ENCODE measurements at places on chromosomes 13 and 19.

GRCh38 chr13:104206450-104207044 lies 1140.3 kb upstream of the SLC10A2 start:
- no peak for DNase-seq

GRCh38 chr19:36331353-36332228 lies 47.4 kb downstream of the ZFP14 start:
- peak; percentile 87 for DNase-seq

DNA sequence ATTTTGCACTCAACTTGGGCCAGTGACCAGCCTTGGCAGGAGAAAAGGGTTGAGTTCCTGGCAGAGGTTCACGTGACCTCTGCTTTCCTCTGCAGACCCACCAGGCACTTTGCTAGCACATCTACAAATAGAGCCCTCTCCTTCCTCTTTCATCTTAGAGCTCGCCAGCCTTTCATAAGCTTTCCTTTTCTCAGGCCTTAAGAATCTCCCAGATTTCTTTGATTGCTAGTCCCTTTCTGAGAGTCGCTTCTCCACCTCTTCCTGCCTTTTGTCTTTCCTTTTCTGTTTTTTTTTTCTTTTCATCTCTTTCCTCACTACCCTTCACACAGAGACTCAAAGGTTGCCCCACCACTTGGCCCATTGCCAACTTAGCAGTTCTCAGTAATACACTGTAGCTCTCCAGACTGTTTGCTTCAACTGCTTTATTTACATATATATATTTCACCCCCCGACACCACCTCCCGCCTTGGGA lies 375.7 kb upstream of the SPRY2 start:
- DNase-seq, result no peak

DNA sequence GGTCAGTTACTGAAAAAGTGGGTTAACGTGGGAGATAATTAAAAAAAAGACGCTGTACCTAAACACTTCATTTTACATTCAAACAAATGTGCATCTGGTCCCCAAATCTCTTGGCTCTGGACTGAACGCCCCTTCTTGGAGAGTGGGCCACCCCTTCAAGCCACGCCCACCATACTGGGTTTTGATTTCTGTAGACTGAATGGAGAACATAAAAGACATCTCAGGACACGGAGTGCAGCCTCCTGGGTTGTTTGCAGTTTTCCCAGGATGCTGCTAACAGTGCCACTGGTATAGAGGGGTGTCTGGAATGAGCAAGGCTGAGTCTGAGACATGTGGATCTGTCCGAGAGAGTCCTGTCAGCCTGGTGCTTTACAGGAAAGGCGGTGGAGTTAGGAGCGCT lies 10.6 kb downstream of the TFDP1 start:
- no peak for DNase-seq

GRCh38 chr13:74169676-74170075 lies 35.5 kb upstream of the KLF12 start:
- no peak for DNase-seq

GRCh38 chr13:96796091-96796633 lies 198.1 kb downstream of the OXGR1 start:
- DNase-seq, result no peak

DNA sequence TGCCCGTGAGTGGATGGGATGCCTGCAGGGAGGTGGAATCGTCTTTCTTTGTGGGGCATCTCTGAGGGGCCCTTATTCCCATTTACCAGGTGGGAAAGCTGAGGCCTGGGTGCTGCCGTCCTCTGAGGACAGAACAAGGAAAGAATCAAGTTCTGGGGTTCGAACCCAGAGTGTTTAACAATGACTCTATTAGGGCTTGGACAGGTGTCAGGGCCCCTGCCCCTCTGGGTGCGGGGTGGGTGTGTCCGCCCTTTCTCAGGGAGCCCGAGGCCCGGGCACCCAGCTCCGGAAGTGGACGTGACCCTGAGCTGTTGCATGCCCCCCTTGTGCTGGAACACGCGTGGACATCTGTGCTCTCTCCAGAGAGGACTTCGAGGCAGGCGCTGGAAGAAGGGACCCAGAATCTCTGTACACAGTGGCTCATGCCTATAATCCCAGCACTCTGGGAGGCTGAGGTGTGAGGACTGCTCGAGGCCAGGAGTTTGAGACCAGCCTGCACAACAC lies 10.8 kb downstream of the NDUFA11 start:
- DNase-seq, result no peak

DNA sequence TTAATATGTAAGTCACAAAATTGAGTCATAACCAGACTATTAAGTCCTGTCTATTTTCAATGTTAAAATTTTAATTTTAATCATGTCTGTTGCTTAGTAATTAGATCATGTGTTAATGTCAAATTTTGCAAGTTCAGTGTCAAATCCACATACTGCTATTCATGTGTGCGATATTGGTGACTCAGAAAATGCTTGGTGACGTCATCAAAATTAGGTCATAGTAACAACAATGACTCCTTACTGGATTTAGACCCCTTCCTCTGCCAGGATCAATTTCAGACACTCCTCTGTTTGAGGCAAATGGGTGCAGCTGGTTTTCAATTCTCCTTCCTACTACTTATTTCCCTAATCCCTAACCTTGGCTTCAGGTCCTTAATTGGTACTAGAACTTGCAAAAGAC lies 1394.3 kb upstream of the SLC10A2 start:
- no peak for DNase-seq

DNA sequence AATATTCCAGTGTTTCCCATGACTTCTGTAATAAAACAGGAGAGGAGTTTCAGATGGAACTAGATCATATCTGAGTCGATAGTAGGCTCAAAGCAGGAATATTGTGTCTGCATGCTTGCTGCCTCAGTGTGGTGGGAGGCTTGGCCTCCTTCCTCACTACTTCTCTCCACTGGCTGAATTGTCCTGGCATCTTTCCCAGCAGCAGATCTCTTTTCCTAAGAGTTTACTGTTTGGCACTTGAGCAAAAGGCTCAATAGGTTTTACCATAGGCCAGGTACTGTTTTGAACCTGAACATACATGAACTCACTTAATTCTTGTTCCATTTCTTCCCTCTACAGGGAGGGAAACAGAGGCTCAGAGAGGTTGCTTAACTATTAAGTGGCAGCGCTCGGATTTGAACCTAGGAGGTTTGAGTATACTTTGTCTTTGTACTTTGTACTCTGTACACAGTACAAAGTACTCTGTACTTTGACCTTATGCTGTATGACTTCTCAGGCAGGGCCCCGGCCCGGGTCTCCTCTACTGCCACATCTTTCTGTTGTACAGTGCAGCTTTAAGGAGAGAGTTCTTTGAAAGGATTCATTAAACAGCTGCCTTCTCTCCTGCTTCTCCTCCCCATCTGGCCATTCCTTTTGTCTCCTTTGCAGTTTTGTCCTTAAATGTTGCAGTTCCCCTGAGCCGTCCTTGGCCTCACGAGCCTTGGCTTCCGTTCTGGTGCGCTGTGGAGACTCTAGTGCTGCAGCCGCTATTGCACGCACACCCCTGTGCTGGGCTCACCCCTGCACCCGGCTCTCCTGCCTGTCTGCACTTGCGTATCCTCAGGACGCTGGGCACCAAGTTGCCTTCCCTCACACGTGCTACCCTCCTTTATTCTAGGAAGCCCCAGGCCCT lies 8.1 kb downstream of the B3GLCT start:
- DNase-seq, result no peak

DNA sequence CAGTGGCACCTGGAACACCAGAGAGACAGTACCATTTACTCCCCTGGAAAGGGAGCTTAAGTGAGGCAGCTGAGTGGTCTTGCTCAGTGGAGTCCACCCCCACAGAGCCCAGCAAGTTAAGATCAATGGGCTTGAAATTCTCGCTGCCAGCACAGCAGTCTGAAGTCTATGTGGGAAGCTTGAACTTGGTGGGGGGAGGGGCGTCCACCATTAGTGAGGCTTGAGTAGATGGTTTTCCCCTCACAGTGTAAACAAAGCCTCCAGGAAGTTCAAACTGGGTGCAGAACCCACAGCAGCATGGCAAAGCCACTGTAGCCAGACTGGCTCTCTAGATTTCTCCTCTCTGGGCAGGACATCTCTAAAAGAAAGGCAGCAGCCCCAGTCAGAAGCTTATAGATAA lies 30.3 kb upstream of the CEACAM4 start:
- DNase-seq, result no peak

- no peak for DNase-seq
These were observed 63.0 kb downstream of the MAP4K1 start for GRCh38 chr19:38554676-38555141.

- DNase-seq, result no peak
These were observed 136.8 kb downstream of the MIPEP start for GRCh38 chr13:23752111-23753001.

- DNase-seq, result no peak
These were observed 408.3 kb downstream of the KLF5 start for GRCh38 chr13:73467125-73467524.

- DNase-seq, result no peak
These were observed 38.1 kb upstream of the RANBP3 start for GRCh38 chr19:6015841-6016545.

GRCh38 chr13:76474356-76474755 lies 411.8 kb downstream of the KCTD12 start:
- no peak for DNase-seq

- DNase-seq, result no peak
These were observed 127.6 kb downstream of the STK24 start for GRCh38 chr13:98449273-98449672.

DNA sequence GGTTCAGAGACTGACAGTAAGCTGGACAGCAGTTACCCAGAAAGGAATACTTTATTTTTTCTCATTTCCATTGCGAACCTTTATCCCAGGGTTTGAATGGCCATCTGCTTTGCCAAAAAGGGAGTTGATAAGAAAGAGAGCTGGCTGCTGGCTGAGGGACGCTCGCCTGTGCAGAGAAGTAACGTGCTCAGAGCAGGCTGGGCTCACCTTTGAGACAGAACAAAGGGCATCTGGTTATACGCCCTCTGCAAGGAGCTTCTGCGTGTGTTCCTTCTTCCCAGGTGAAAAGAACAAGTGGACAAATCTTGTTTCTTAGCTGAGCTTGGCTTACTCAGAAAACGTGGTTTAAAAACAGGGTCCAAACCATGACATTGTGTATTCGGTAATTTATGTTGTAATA lies 47.4 kb downstream of the EFNB2 start:
- DNase-seq, result peak; percentile 60

- no peak for DNase-seq
These were observed 40.2 kb downstream of the ELL start for GRCh38 chr19:18481505-18482222.

DNA sequence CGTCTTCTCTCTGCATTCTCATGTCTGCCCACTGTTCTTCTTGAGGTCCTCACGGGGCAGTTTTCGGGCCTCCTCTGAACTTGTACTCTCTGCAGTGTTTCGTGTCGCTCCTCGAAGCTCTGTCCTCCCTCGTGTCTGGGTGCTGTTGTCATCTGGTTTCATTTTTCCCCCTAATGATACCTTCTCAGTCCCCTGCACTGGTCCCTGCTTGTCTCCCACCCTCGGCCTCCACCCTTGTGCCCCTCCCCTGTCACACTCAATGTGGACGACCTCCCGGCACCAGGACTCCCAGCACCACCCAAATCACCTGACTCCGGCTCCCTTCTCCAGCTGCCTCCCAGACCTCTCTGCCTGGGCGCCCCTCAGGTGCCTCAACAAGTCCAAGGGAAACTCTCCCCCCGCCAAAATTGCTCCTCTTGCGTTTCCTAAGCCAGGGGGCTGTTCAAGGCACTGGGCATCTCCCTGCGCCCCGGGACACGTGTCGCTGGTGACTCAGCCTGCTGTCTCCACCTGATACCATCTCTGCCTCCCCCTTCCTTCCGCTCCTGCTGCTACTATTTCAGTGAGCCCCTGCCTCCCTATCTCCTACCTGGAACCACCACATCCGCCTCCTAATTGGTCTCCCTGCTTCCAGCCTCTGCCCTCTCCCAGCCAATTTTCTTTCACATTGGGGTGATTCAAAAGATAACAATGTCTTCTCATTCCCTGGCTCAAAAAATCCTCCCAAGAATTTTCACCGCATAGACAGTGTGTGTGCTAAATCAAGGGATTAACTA lies 49.5 kb downstream of the RFX2 start:
- DNase-seq, result peak; percentile 32

GRCh38 chr19:54918499-54918898 lies 12.6 kb downstream of the NCR1 start:
- no peak for DNase-seq

DNA sequence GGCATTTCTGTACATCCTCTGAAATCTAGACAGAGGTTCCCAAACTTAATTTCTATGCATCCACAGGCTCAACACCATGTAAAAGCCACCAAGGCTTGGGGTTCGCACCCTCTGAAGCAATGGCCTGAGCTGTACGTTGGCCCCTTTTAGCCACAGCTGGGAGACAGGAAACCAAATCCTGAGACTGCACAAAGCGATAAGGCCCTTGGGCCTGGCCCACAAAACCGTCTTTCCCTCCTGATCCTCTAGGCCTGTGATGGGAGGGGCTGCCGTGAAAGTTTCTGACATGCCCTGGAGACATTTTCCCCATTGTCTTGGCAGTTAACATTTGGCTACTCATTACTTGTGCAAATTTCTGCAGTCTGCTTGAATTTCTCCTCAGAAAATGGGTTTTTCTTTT lies 766.4 kb downstream of the GPC5 start:
- no peak for DNase-seq

- DNase-seq, result peak; percentile 29
These were observed 12.2 kb upstream of the LILRA5 start for GRCh38 chr19:54325194-54325621.

- DNase-seq, result no peak
These were observed 23.0 kb upstream of the MTRF1 start for GRCh38 chr13:41286370-41286769.

DNA sequence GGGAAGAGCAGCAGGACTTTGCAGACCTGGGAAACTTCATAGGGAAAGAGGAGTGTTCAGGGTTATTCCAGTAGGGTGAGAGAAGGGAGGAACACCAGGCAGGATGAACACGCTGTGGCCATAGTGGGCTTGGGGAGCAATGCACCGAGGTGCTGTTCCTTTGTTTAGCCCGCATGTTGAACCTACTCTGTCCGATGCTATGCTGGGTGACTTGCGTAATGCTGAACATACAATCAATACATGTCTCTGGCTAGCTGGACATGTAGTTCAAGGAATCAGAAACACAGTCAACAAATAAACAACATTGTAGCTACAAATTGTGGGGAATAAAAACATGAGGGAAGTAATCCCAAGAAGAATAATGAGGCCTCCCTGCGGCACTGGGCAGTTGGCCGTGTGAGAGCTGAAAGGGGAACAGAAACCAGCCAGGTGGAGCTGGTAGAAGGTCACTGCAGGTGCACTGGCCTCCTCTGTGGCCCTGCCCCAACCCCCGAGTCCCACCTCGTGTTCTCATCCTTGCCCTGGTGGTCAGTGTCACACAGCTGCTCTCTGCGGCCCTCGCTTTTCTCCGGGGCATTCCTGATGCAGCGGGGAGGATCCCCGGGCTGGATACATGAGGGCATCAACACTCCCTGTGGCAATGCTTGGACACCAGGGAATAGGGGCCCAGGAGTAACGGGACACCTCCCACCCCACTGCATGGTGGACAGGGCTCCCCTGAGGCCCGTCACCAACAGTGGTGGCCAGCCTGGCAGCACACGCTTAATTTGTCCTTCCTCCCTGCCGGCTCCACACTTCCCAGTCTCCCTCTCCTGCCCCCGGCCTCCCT lies 36.9 kb upstream of the TUBGCP3 start:
- no peak for DNase-seq

- DNase-seq, result no peak
These were observed 212.9 kb upstream of the SOX21 start for GRCh38 chr13:94925263-94925662.
